ENCODE measurements at places on chromosomes 5 and 9.

- no peak for DNase-seq
Observed at GRCh38 chr5:61277190-61277589, 54.9 kb upstream of the ZSWIM6 start.

- DNase-seq = no peak
Observed at GRCh38 chr9:89234205-89235067, 55.8 kb upstream of the SHC3 start.

- DNase-seq = no peak
Observed at GRCh38 chr9:86287013-86287412, 4.7 kb upstream of the ISCA1 start.

GRCh38 chr5:108560581-108560980 is 178.7 kb upstream of the FBXL17 start:
- no peak for DNase-seq

GRCh38 chr5:143228597-143229293 is 174.7 kb downstream of the NR3C1 start:
- DNase-seq = no peak

DNA sequence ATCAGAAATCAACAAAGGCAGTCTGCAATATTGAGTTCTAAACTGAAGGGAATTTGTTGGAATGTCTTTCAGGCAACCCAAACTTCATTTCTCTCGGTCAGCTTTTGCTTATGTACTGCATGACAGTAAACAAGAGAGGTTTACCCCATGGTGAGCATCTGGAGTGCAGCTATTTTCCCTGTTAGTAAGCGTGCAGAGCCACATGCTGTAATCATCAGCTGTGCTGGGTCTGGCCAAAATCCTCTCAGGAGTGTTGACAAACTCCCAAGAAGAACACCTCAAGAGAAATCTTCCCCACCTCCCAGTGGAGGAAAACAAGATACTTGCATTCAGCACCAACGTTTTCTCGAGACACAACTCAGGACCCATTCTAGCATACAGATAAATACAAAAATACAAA is 83.6 kb upstream of the ADAMTSL1 start:
- DNase-seq = no peak

- no peak for DNase-seq
Observed at GRCh38 chr9:107087222-107087621, 195.9 kb upstream of the RAD23B start.

GRCh38 chr9:93612052-93612795 is 35.8 kb downstream of the PHF2 start:
- no peak for DNase-seq

DNA sequence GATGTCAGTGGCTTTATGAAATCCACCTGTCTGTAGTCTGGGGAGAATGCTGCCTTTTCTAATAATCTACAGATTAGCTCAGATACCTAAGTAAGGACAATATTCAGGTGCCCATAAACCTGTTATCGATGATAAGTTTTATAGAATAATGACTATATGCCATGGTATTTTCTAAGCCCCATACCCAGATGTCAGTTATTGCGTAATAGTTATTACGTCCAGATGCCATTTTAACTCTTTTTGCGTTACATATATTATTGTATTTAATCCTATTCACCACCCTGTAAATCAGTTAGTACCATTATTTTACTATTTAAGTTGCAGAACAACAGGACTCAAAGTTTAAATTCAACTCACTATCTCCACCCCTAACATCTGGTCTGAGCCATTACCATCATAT is 1343.9 kb upstream of the ACO1 start:
- no peak for DNase-seq

- no peak for DNase-seq
Observed at GRCh38 chr5:132491368-132492364, 1.1 kb upstream of the IRF1 start.

- DNase-seq = no peak
Observed at GRCh38 chr5:138216799-138217198, 3.7 kb upstream of the CDC23 start.

GRCh38 chr5:39214912-39215709 is 4.3 kb downstream of the FYB1 start:
- no peak for DNase-seq

- DNase-seq = no peak
Observed at GRCh38 chr9:114233491-114234185, 78.3 kb downstream of the COL27A1 start.

- no peak for DNase-seq
Observed at GRCh38 chr9:82799286-82799685, 263.7 kb downstream of the RASEF start.

DNA sequence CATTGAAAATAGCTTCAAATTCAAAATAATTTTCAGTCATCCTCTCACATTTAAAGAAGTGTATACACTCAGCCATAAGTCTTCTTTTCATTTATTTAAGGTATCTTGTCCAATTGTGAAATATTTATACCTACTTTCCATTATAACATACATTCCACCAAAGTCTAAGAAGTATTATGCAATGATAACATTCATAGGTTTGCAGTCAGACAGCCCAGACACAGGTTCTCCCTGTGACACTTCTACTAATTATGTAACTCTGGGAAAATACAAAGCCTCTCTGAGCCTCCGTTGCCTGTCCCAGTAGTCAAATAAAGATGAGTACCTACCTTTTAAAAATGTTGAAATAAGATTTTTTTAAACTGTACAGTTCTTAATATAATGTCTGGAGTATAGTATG is 320.9 kb upstream of the RPS23 start:
- no peak for DNase-seq

DNA sequence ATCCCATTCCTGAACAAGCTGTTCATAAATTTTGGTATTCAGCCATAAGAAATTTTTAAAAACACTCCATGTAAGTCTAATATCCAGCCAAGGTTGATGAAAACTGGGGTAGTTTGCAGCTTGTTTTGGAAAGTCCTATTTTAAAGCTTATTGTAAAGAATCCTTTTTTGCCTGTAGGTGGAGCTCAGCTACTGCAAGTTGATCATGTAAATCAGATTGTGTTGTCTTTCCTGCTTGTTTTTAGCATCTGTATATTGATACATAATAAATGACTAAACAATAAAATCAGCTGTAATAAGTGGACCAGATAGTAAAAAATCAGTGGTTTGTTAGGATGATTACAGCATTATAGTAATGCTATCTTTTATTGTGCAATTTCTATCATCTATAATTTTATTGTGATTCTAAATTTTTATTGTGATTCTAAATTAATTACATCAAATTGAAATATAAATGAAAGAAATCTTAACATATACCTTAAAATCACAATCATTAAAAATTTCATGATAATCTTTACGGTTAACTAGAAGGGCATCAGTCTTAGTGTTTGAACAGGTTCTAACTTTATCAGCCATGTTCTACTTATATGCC is 42.4 kb downstream of the CWC27 start:
- no peak for DNase-seq

GRCh38 chr5:121890297-121890858 is 38.7 kb downstream of the FTMT start:
- no peak for DNase-seq

DNA sequence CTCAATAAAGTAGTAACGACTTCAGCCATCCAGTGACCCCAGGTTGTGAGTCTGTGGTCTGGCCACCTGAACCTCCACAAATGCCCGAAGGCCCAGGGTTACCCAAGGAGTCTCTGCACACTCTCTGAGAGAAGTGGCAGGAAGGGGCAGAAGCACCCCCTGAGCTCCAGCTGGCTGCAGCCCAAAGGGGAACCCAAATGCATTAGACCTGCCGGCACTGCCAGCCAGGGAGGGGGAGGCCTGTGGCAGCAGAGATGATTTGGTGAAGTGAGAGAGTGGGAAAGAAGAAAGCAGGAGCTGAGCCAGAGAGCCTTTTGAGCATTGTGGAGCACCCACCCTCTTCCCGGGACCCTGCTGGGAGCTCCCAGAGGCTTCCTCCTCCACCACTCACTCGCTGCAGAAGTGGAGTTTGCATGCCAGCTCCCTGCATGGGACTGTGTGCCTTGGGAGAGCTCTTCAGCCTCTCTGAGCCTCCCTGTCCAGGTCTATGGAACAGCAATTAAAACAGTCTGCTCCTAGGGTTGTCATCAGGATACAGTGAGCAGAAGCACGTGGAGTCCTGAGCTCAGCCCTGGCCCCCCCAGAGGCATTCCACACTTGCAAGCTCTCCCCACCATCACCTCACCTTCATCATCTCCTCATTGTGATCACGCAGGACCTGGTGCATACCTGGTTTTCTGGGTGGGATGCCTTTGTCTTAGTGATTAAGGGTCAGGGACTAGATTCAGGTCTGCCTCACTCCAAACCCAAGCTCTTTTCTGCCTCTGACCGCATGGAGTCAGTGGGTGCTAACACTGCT is 13.8 kb upstream of the ANGPTL2 start:
- no peak for DNase-seq

DNA sequence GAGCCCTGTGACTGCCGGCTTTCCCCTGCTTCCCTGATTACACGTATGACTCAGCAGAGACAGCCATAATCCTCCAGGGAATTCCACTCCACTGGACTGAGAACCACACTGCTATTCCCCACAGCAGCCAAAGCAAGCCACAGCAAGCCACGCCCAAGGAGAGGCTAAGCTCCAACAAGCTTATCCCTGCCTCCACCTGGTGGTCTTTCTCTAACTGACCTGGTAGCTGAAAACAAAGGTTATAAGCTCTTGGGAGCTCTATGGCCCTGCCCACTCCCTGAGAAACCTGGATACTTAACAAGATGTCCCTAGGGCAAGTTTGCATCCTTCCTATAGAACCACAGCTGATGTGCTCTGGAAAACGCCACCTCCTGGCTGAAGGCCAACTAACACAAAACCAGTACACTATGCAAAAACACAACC is 613.7 kb upstream of the CDH18 start:
- no peak for DNase-seq

DNA sequence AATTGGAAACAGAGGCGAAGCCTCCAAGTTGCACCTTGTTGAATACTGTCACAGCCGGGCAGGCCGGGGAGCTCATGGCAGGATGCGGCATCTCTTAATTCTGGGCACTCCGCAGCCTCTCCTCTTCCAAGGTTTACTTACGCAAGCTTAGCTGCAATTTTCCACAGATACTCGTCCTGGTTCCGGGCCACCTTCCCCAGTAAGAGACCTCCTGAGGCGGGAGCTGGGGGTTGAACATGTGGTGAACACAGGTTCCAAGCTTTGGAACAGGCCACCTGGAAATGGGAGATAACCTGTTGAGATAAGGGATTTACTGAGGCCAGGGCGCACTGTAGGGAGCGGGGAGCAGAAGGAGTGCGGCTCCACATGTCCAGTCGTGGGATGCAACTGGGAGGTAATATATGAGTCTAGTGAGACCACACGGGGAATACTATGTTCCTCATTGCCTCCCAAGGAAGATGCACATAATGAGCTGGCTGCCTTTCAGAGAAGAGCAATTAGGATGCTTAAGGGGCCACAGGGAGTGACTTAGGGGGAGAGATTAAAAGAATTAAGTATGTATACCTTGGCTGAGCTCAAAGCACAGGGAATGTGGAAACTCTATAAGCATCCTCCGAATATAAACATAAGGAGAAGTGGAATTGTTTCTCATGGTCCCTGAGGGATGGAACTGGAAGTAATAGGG is 335.2 kb downstream of the CWC27 start:
- no peak for DNase-seq

GRCh38 chr5:80103371-80103770 is 68.2 kb downstream of the THBS4 start:
- no peak for DNase-seq

DNA sequence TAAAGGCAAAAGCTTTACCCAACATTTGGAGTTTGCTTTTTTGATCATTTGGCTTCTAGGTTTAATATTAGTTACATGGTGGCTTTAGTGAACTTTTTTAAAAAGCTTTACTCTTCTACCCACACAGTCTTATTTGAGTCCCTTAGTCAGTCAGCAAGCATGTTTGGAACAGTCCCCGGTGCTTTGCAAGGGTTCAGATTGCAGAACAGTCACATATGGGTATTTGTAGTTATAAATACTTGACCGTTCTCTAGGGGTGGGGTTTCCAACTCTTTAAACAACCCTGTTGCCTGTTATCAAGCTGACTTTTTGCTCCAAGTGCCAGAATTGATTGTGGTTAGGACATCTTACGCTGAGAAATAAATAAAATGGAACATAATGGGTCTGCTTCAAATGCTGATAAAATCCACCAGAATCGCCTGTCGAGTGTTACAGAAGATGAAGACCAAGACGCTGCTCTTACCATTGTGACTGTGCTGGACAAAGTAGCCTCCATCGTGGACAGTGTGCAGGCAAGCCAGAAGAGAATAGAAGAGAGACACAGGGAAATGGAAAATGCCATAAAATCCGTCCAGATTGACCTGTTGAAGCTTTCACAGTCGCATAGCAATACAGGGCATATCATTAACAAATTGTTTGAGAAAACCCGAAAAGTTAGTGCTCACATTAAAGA is at the start of gene CAVIN4:
Gene CAVIN4 (plus strand): TSS at position 304 of the 673 bp plus-strand sequence. CDS start 65 bp downstream, at position 369.
- DNase-seq = no peak

- DNase-seq = no peak
Observed at GRCh38 chr5:118354797-118355196, 633.5 kb downstream of the DTWD2 start.
